Kidney glomerular epithelial cell (primary cell): ENCODE measurements at places on chromosomes 2 and 18.

- no peak for DNase-seq
Observed at GRCh38 chr18:10965119-10965518, 184.2 kb downstream of the PIEZO2 start.

- no peak for DNase-seq
Observed at GRCh38 chr2:158766524-158766923, 28.6 kb upstream of the DAPL1 start.

DNA sequence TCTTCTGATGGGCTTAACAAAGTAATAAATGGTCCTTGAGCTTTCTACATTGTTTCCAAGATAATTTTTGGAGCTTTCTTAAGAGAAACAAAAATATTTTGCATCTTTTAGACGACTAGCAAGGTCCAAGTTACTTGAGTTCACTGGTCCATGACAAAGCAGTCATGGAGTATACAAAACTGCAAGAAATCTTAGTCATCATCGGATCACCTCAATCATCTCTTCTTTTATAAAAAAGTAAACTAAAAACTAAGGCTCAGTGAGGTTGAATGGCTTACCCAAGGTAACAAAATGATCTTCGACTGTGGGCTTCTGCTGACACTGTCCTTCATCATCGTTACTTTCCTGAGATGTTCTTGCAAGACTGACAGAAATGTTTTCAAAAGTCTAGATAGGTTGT lies 11.9 kb downstream of the FIGN start:
- peak; percentile 10 for DNase-seq

DNA sequence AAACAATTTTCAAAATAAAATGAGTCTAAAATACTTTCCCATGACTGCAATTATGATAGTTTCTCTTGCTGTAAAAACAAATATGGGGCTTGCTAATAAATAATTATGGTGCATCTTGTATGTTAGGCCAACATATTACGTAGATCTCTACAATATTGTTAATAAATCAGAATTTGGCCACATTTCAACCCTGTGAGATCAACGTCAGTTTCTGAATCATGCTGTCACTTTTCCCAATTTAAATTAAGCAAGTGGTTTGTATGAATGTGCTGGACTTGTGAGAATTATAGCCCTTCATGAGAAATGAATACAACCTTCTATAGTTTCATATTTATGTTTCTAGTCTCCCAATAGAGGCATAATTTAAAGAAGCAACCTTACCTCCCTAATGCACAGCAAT lies 808.9 kb downstream of the SUCLG1 start:
- DNase-seq, result no peak

DNA sequence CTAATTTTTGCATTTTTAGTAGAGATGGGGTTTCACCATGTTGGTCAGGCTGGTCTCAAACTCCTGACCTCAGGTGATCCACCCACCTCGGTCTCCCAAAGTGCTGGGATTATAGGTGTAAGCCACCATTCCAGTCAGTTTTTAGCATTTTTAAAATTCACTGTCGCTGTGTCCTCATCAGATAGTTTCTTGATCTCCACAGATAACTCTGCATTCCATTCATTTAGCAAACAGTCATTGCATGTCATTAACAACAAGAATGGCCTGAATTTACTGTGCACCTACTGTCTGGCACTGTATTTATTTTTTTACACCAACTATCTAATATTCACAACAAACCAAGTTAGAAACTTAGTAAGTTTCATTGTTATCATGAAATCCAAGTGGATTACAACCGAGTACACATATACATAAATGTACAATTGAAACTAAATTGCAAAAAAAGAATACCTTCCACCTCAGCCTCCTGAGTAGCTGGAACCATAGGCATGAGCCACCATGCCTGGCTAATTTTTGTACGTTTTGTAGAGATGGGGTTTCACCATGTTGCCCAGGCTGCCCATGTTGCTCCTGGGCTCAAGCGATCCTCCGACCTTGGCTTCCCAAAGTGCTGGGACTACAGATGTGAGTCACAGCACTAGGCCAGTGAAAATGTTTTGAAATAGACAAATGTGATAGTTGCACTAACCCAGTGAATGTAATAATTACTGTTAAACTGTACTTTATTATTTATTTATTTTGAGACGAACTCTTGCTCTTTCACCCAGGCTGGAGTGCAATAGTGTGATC lies 4.3 kb downstream of the MCEE start:
- DNase-seq, result no peak

- no peak for DNase-seq
Observed at GRCh38 chr2:231931481-231931915, 5.3 kb upstream of the NPPC start.

DNA sequence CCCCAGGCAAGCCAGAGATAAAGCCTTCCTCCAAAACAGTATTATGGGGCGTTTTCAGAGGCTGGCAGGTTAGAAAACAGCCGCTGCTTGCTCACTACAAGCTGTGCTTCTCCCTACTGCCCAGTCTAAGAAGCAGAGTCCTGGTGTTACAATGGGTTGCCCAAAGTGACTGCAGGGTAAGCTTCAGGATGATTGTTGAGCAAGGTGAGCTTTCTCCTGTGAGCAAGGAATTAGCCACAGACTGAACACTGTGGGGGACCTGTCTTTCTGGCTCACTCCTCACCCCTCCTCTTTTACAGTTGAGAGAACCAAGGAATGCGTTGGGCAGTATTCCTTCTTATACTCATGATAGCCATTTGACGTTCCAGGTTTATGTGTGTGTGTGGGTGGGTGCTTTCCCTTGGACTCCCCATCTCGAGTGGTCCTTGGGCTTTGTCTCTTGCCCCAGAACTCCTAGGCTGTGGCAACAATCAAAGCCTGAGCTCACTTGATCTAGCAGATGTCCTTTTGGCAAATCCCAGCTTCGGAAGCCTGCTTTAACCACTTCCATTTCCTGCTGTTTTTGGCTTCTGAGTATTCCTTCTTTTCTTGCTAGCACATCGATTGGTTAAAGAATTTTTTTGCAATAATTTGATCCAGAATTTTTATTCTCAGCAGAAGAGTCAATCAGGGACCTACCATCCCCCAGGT lies 47.5 kb downstream of the KDM3A start:
- peak; percentile 17 for DNase-seq

- DNase-seq, result no peak
Observed at GRCh38 chr18:58699551-58699950, 28.3 kb downstream of the MALT1 start.

- DNase-seq, result no peak
Observed at GRCh38 chr2:33727361-33728032, 128.4 kb upstream of the FAM98A start.

GRCh38 chr18:25373432-25374179 lies 21.6 kb upstream of the ZNF521 start:
- no peak for DNase-seq

- no peak for DNase-seq
Observed at GRCh38 chr18:49009661-49010060, 58.9 kb upstream of the SMAD7 start.

DNA sequence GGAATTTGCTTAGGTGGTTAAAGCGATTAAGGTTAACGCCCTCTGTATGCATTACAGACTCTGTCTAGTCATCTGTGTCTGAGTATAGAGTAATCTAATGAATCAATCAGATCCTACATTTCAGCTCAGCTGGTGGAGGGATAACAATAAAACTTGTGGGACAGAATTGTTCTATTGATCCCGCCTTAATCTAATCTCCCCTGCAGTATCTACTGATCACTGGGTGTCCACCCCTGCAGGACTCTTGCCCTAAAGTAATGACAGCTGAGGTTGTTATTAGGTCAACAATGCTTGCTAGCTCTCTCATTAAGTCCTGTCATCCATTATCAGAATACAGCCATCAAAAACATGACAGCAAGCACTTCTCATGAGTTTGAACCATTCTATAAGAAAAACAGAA lies 462.6 kb upstream of the TMEFF2 start:
- no peak for DNase-seq

GRCh38 chr2:7930800-7931635 lies 750.8 kb upstream of the ID2 start:
- no peak for DNase-seq

GRCh38 chr2:39469807-39470206 lies 32.7 kb upstream of the MAP4K3 start:
- peak; percentile 40 for DNase-seq

GRCh38 chr2:208983486-208983885 lies 440.4 kb upstream of the MAP2 start:
- DNase-seq, result no peak

GRCh38 chr2:190202604-190203003 lies 117.0 kb downstream of the HIBCH start:
- no peak for DNase-seq

DNA sequence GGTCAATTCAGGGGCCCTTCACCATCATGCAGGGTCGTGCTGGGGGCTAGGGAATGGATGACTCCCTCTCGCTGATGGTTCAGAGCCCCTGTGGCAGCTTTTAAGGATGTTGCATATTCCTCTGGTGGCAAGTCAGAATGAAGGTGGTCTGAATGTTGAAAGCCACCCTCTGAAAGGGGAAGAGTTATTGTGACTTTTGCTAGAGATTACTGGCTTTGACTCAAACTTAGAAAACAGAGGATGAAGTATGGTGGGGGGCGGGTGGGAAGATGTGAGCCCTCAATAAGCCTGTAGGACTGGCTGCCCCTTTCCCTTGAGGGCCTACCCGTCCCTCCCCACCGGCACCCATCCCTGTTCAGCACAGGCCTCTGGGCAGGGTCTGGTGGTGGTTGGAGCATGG lies 23.2 kb downstream of the MC2R start:
- DNase-seq, result no peak

DNA sequence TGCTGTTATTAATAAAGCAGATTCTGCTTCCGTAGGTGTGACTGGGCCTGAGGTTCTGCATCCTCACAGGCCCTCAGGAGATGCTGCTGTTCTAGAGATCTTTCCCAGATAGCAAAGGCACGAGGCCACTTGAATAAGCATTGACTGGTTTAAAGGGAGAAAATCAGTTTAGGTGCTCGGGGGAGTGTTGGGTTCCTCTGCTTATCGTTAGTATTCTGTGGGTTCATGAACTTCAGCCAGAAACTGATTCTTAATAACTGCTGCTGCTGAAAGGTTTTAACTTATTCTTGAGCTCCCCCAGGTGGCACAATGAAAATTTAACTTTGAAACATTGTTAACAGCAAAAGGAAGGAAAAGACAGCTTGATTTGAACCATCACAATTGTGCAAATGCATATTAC lies 56.9 kb downstream of the ITGA6 start:
- DNase-seq, result no peak

GRCh38 chr2:224014336-224014735 lies 24.8 kb downstream of the SERPINE2 start:
- DNase-seq, result no peak

- DNase-seq, result no peak
Observed at GRCh38 chr18:78876868-78877267, 102.8 kb upstream of the SALL3 start.

DNA sequence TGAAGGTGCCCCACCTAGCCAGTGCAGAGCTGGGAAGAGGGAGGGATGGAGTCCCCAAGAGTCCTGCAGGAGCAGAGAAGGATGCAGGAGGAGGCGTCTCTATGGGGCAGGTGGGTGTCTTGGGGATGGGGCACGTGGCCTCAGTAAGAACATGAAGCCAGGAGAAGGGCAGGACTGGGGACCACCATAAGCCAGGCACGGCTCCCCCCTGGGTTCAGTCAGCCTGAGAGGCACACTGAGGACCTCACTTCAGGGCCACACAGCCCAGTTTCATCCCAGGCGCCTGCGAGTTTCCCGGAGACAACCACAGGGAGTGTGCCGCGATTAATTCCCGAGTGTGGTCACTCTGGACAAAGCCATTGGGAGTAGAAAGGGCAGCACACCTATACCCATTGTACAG lies 120.3 kb downstream of the GYPC start:
- no peak for DNase-seq

DNA sequence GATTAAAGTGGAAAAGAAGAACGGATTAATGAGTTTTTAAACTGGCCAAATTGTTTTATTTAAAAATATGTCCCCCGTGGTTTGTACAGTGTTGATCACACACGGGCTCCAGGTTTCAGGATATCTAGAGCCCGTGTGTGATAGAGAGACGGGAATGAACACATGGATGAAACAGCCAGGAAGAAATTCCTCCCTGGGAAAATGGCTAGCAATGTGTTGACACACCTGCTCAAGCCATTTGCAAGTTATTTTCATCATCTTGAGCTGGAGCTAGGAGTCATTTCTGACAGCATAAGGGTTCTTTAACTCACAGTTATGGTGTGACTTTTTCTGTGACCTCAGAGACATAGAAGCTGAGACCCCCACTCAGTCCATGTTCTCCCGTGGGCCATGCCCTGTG lies 81.6 kb downstream of the LRRFIP1 start:
- no peak for DNase-seq

GRCh38 chr2:10546975-10547391 lies 98.9 kb upstream of the ODC1 start:
- DNase-seq, result no peak

DNA sequence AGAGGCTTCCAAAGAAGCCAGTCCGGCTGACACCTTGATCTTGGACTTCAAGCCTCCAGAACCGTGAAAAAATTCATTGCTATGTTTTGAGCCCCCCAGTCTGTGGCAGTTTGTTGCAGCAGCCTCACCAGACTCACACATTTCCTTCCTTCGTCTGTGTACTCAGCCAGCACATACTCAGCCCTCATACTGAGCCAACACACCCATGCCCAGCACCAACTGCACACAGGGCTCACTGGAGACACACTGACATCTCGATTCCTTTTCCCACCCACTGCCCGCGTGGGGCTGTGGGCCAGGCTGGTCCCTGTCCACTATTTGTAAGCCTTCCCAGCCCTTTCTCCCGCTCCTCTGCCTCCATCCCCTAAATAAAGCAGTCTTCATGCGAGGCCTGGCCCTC lies 24.1 kb upstream of the NMUR1 start:
- no peak for DNase-seq

DNA sequence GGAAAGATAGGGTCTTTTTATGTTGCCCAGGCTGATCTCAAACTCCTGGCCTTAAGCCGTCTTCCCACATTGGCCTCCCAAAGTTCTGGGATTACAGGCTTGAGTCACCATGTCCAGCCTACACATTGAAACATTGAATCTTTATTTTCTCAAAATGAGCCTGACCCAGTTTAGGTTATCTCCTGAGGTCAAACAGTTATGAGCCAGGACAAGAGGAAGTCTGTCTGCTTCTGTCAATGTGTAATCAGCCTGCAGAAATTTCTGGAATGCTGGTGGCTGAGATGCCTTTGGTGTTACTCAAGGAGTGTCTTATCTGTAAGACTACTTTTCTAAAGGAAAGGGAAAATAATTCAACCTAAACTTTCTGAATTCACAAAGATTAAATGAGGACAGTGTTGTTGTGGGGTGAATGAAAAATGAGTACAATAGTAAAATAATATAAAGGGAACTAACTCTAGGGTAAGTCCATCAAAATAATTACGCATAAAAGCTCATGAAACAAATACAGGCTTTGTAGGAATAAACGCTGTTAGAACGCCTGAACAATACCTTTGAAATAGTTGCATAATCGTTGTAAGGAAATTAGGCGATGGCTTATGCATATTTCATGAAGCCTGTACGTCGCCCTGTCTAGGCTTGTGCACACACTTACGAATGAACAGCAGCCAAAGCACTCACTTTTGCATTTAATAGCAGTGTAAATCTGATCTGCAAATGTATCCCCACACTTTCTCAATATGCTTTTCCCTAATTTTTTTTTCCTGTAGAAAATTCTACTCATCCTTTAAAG lies 260.8 kb downstream of the RDH14 start:
- peak; percentile 84 for DNase-seq

- no peak for DNase-seq
Observed at GRCh38 chr18:607930-608329, 11.1 kb downstream of the CLUL1 start.
